ENCODE measurements at places on chromosomes 11 and 22.

DNA sequence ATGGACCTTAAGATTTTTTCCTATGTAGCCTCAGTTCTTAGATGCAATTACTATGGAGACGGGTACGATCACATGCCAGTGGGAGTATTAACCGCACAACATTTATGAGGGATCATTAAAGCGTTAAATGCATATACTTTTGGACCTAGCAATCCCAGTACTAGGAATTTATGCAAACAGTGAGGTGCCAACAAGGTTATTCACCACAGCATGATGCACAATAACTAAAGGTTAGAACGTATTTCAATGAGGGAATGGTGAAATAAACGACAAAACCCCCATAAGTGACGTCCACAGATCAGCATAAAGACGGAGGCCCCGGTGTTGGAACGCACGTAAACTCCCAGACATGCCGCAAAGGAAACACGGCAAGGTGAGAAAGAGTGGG lies 539 bp downstream of the SIRT3 start:
- DNase-seq = no peak

DNA sequence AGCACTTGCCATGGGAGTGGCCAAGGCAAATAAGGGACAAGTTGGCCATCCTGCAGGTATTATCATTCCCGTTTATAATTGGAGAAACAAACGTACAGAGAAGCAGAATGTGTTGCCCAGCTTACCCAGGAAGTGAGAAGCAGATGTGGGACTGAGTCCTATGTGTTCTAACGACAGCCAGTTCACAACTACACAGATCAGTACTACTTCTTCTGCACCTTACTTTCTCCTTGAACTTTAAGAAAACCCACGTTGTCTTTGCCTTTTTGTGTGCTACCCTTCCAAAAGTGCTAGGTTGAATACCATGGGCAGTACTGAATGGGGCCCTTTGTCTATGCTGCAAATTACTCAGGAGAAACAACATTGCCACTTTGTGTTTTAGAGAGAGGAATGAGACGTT lies 62.8 kb upstream of the BLID start:
- no peak for DNase-seq

GRCh38 chr11:68117853-68118470 lies 3.2 kb downstream of the CHKA start:
- no peak for DNase-seq

DNA sequence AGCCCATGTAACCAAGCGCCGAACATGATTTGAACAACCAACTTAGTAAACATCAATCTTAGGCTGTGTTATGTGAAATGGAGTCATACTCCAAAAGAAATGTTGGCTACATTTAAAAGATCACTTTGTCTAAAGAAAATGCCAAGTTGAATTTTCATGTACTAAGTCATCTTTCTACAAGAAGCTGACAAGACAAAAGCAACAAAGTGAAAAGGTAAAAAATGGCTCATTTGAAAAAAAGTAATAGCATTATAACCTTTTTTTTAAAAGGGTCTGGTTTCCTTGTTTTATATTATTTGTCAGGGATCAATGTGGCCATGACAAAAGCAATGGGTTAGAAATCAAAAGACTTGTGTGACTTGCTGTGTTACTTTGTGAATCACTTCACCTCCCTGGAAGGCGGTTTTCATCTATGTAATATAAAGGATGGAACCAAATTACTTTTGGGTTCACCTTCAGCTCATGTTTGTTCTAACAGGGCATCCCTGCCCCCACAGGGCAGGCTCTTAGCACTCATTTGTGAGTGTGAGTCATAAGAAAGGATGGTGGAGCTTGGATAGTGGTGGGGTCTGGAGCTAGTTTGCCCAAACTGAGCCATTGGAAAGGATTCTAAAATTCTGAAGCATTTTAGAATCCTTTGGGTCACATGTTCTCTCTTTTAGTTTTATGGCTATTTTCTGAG lies 131.9 kb upstream of the MTMR2 start:
- DNase-seq = peak; percentile 37

- no peak for DNase-seq
Measured at GRCh38 chr11:105829084-105829483, 193.0 kb downstream of the MSANTD4 start.

- DNase-seq = no peak
Measured at GRCh38 chr11:76030968-76031590, 175.2 kb downstream of the WNT11 start.

DNA sequence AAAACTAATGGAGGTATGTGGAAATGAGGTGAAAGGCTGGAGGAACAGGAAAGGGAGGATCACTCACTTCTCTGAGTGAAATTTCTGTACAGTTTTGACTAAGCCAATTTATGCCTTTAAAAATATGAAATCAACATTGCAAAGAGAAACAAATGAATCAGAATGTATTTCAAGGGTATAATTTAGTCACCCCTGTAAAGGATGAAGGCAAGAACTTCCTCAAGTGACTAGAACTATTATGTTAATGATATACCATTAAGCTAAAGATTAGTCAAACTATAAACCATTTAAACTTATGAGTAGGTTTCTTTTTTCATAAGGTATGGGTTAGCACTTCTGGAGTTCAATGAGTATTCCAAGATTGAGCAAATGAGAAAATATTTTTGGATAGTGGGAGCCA lies 184.5 kb upstream of the CHORDC1 start:
- DNase-seq = no peak

GRCh38 chr11:75465701-75466531 lies 32.9 kb upstream of the KLHL35 start:
- peak; percentile 67 for DNase-seq

GRCh38 chr11:707817-708420 lies 1.9 kb downstream of the EPS8L2 start:
- DNase-seq = no peak
